Stimulated activated CD4-positive, alpha-beta T cell treated with anti-CD3 and anti-CD28 coated beads, Interleukin-1b, Interleukin-23, amount 100 ng/mL, for 1 hour (primary cell): ENCODE measurements at places on chromosomes 5 and 9.
A peak's percentile ranks its signal among the peaks of the same experiment; 100 is the strongest.

DNA sequence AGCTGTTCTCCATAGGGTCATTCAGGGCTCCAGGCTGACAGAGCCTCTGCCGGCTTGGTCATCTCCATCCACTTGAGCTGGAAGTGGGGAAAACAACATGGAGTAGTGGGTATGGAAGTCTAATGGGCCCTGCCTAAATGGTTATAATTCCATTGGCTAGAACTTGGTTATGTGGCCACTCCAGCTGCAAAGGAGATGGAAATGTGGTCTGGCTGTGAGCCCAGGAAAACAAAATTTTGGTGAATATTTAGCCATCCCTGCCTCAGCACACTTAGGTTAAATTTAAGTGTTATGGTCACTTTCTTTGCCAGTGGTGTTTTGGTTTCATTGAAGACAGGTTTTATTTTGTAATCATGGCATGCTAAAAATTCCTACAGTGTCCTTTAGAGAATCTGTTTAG lies 112.3 kb downstream of the SMARCA2 start:
- DNase-seq, result no peak

DNA sequence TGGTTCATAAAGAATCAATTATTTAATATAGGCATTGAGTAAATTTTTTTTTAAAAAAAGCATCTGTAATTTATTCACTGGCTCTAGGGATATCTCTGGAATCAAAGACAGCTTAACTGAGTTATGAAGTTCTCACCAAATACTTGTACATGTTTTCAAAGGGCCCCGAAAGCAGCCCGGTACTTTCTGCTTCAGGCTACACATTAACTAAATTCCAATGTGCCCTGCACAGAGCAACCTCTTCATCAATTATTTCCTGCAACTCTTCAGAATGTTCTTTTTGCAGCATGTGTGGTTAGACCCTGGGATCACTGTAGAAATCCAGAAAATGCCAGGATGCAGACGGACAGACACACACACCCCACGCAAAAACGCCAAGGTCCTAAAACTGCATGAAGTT lies 209.0 kb downstream of the EFNA5 start:
- DNase-seq, result no peak

DNA sequence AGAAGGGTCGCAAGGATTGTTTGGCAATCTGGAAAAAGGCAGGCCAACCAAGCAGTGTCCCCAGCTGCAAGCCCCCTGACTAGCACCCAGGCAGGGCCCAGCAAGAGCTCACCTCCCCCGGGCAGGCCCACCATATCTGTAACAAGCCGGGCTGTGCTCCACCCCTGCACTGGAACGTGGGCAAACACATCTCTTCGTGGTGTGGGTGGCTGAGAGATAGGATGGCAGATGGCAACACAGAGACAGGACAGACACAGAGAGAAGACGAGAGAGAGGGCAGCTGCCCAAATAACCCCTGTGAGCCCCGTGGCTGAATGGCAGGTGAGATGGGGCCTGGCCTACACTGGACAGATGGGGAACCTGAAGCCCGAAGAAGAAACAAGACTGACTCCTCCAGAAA lies 9.4 kb downstream of the BBLN start:
- DNase-seq, result no peak

DNA sequence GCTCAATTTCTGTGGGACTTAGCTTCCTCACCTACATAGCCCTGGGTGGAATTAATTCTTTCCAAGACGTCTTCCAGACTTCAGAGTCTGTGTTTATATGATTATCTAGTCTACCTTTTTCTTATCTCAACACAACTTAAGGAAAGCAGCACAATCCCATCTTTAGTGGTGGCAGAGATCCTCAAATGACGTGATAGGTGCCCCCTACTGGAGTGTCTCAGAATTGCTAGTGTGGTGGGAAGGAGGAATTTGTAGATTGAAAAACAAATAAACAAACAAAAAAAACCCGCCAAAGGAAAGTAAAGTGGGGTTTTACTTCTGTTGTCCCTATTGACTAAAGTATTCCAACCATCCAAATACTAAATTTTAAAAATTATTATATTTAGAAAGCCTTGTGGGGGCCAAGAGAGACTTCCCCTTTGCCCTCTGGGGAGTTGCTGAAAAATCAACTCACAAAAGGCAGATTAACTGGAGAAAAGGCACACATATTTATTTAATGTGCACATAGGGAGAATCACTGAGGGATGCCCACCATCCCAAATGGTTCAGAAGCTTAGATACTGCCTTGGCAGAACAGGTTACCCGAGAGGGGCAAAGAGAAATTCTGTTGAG lies 283.3 kb downstream of the TMEM167A start:
- peak; percentile 1 for DNase-seq

DNA sequence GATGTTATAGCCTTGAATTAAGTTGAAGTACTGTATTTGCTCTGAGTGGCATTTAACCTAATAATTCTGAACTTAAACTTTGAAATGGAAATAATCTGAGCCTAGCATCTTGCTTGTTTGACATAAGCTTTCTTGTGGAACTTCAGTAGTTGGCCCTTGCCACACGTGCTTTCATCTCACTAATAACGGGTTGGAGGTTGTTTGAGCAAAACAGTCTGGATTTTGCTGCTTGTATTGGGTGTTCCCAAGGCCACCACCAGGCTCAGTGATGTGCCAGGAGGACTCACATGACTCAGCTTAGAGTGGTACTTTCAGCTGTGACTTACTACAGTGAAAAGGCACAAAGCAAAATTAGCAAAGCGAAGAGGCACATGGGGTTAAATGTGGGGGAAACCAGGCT lies 35.7 kb downstream of the SECISBP2 start:
- no peak for DNase-seq

DNA sequence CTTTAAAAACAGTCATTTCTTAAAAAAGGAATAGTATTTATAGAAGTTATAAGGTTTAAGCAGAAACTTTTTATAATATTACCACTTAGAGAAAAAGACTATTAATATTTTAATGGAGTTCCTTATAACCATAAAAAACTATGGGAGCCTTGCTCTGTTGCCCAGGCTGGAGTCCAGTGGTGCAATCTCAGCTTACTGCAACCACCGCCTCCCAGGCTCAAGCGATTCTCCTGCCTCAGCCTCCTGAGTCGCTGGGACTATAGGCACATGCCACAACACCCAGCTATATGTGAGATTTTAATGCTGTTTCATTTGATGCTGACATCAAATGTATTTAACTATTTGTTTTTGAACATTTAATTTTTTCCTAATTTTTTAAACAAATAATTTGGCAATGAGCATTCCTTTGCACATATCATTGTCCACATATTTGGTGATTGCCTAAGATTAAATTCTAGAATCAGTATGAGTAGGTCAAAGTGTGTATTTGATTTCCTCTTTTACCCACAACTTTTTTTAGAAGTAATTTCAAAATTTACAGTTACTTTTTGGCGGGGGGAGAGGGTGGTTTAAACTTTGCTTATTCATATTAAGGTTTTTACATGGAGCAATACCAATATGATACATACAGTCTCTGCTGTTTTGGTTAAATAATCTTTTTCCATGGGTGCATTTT lies 235.5 kb downstream of the ARHGEF28 start:
- no peak for DNase-seq

- no peak for DNase-seq
Observed at GRCh38 chr5:115471345-115472063, 73.1 kb downstream of the FEM1C start.

- no peak for DNase-seq
Observed at GRCh38 chr9:134363450-134363849, 37.2 kb downstream of the RXRA start.

- no peak for DNase-seq
Observed at GRCh38 chr5:113489299-113489698, 1.0 kb upstream of the MCC start.

DNA sequence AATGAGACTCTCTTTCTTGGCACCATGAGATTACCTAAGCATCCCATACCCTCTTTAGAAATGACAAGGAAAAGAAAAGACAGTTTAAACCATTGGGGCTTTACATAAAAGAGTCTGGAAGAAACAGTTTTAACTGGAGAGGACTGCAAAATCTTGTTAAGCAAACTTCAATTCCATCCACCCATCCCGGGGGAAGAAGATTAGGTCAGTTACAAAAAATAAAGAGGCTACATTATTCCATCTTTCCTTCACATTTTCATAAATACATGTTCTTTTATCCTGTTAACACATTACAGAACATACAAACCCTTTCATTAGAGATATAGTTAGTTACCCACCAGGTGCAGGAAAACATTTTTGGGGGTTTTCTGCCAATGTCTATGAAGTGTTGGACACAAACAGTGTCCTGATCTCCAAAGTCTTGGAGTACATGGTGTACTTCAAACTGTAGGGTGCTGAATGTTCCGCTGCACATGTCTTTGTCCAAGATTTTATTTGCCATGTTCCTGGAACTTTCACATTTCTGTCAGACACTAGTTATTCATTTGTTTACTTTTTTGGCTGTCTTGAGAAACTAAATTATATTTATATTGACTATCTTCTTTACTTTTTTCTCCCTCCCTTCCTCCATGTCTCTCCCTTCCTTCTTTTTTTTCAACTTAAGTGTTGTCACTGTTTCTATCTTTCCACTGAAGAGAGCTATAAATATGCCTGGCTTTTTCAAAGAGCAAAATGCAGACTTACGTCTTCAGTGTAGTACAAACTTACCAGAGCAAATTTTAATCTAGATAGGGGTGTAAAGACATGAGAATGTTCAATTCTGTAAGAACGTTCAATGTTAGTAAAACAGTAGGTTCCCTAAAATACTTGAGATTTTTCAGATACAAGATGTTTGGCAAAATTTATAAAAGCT lies 410.9 kb upstream of the PRR16 start:
- DNase-seq, result no peak

DNA sequence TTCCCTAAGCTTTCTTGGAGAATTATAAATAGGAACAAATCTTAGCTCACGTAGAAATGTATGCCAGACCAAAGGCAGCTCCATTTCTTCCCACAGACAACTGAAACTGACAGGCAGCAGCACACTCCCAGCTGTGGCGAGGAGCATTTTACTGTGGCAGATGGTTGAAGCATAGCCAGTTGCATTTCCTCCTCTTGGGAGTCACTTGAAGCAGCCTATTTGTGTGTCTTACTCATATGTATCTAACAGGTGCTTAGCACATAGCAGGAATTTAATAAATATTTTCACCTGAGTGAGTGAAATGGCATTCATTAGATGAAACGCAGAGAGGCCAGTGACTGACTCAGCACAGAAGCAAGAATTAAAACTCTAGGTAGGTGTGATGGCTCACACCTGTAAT lies 12.3 kb upstream of the MTMR12 start:
- no peak for DNase-seq

DNA sequence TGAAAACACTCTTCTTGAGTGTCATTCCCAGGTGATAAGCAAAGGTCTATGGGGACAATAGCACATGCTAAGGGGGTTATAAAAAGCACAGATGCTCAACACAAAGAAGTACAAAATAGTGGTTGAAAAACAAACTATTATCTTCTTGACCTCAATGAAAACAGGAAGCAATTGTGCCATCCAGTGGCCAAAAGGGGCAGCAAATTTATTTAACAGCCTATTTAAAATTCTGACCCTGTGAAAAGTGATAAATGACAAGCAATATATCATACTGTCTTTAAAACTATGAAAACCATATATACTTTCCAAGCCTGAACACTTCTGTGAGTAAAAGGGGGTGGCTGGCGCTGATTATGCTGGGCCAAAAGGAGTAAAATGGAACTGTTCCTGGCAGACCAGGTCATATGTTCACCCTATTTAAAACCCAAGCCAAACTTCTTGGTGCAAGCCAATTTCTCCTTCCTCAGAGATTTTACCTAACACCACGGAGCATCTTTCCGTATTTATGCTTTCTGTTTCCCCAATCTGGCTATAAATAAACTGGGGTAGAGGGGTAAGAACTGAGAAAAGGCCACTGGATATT lies 29.7 kb downstream of the TEX10 start:
- DNase-seq, result no peak

GRCh38 chr5:149561848-149562247 lies 10.6 kb upstream of the CSNK1A1 start:
- DNase-seq, result no peak

GRCh38 chr9:131578731-131579504 lies 33.6 kb downstream of the PRRT1B start:
- DNase-seq, result peak; percentile 12

DNA sequence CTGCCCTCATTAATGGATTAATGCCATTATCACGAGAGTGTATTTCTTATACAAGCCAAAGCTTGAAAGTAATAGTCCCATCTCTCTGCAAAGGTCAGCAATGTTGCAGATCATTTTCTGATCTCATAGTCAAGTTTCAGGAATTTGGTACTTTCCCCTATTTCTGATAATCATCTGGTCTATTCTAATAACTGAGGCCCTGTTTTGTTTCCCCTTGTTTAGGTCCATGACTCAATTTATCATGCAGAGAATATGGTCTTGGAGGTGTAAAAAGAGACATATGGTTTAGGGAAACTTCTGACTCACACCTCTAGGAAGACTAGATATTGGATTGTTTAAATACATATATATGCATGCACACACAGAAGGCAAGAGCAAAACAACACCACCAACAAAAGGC lies 339.3 kb upstream of the NUDT12 start:
- DNase-seq, result no peak

GRCh38 chr5:111058064-111058463 lies 13.4 kb upstream of the TSLP start:
- no peak for DNase-seq

GRCh38 chr9:34899535-34900158 lies 58.4 kb upstream of the PHF24 start:
- peak; percentile 50 for DNase-seq

DNA sequence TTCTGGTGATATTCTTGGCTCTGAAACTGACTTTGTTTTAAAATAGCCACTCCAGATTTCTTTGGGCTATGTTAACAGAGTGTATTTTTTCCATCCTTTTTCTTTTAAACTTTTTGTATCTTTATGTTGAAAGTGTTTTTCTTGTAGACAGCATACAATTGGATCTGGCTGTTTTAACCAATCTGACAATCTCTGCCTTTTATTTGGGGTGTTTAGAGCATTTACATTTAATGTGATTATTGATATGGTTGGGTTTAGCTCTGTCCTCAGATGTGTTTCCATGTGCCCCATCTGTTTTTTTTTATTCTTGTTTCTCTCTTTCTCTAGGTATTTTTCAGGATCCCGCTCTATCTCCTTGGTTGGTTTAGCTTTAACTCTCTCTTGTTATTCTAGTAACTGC lies 10.7 kb downstream of the SLC6A18 start:
- no peak for DNase-seq

GRCh38 chr9:98834386-98834785 lies 26.9 kb downstream of the GALNT12 start:
- DNase-seq, result no peak

- DNase-seq, result no peak
Observed at GRCh38 chr5:153439130-153439529, 51.3 kb upstream of the GRIA1 start.

- DNase-seq, result no peak
Observed at GRCh38 chr5:3659907-3660306, 64.3 kb downstream of the IRX1 start.

DNA sequence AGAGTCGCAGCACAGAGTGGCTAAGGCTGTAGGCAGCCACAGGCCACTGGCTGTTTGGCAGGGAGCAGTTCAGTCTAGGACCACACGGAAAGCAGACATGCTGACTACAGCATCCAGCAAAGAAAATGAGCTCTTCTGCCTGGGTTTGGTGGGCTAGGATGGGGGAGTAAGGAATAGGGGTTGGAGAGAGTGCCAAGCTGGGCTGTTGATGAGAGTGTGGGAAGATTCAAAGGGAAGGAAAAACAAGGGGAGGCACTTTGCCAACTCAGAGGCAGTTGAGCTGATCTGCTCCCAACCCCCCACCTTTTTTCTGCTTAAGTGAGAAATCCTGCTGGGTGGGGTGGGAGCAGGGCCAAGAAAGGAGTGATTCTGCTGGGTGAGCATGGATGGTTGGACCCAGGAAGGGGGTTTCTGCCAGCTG lies 35.9 kb downstream of the SVEP1 start:
- no peak for DNase-seq

- no peak for DNase-seq
Observed at GRCh38 chr9:94126844-94127243, 42.6 kb downstream of the PTPDC1 start.
